ENCODE measurements at places on chromosomes 3 and 15.

- no peak for DNase-seq
Observed at GRCh38 chr3:27861046-27862036, 139.2 kb upstream of the EOMES start.

GRCh38 chr3:96863129-96863740, 48.8 kb downstream of the EPHA6 start:
- peak; percentile 36 for DNase-seq

DNA sequence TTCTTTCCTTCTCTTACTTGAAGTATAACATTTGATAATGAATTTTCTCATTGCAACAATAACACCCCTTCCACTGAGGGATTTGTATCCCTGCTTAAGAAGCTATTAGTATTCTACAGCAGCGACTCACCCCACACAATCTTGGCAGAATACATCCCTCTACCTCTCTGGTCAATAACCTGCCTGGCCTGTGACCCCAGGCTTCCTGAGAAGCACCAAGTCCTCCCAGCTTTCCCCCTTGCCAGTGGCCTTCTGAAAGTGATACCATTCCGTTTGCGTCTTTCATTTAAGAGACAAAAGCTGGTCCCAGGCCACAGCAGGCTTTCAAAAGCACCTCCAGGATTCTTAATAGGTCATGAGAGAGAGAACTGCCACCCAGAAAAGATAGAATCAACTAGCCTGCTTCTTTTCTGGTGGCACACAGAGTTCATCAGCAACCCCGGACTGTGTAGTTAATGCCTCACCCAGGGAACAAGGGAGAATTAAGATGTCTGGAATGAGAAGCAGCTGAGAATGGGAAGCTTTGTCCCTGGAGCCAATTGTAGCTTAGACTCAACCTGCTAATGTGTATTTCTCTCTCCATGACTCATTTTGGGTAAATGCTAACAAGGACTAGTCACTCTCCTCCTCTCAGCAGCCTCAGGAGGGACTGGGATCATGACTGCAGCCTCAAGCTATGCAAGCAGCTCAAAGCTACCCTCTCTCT, 101.0 kb upstream of the CPNE4 start:
- no peak for DNase-seq

GRCh38 chr3:13015286-13016082, 57.7 kb downstream of the IQSEC1 start:
- DNase-seq = peak; percentile 88

GRCh38 chr15:84112025-84112424, 123.5 kb upstream of the GOLGA6L4 start:
- DNase-seq = no peak

- DNase-seq = no peak
Observed at GRCh38 chr15:78065973-78066946, 11.3 kb downstream of the TBC1D2B start.

Data from activated naive CD4-positive, alpha-beta T cell treated with anti-CD3 and anti-CD28 coated beads for 36 hours (primary cell).